ENCODE measurements at places on chromosomes 6 and 20. TPM values are rescaled to one million over a fixed set of nuclear protein-coding genes. Genes with fewer than 3 reads are reported as not detected.

The ZNF334 gene
- total RNA-seq = 1.7 TPM

The BTN2A1 gene
- 5.1 TPM for total RNA-seq

The C6orf15 gene
- total RNA-seq = not detected

The BEND3 gene
- total RNA-seq = 1.3 TPM

The NOX3 gene
- not detected for total RNA-seq

The HELZ2 gene
- total RNA-seq = 26.2 TPM

The DEFB127 gene
- total RNA-seq = not detected

The SLC25A27 gene
- total RNA-seq = 2.4 TPM

The BHLHE23 gene
- total RNA-seq = not detected
